ENCODE measurements at places on chromosomes 6 and 20.
A peak's percentile ranks its signal among the peaks of the same experiment; 100 is the strongest.

GRCh38 chr6:41639809-41640371 is 1.6 kb downstream of the MDFI start:
- no peak for DNase-seq

- no peak for DNase-seq
Measured at GRCh38 chr6:88490195-88490907, 324.2 kb upstream of the CNR1 start.

GRCh38 chr20:9978397-9979004 is 56.3 kb upstream of the ANKEF1 start:
- peak; percentile 14 for DNase-seq

DNA sequence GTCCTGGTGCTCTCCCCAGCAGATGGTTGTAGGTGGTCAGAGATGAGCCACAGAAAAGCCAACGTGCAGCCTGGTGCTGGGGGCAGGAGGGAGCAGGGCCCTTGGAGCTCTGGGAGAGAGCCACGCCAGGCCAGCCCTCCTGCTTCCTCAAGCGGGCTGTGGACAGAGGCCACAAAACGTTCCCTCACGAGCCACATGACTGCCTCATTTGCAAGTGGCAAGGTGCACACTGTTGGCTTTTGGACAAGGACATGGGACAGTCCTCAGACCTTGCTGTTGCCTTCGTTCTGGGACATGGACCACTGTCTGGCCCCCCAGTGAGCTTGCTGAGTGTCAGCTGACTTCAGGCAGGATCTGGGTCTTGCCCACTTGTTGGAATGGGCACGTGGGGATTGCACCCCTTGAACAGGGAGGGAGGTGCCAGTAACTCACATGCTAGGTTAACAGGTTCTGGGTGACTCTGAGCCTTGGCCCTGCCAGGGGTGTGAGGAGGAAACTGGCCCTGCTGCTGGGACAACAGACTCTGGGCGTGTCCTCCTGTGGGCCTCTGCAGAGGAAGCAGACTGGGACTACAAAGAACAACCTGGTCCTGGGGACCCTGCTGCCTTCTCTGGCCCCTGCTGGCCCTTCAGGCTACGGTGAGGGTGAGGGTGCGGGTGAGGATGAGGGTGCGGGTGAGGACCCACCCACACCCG is 2.6 kb downstream of the SLCO4A1 start:
- no peak for DNase-seq

DNA sequence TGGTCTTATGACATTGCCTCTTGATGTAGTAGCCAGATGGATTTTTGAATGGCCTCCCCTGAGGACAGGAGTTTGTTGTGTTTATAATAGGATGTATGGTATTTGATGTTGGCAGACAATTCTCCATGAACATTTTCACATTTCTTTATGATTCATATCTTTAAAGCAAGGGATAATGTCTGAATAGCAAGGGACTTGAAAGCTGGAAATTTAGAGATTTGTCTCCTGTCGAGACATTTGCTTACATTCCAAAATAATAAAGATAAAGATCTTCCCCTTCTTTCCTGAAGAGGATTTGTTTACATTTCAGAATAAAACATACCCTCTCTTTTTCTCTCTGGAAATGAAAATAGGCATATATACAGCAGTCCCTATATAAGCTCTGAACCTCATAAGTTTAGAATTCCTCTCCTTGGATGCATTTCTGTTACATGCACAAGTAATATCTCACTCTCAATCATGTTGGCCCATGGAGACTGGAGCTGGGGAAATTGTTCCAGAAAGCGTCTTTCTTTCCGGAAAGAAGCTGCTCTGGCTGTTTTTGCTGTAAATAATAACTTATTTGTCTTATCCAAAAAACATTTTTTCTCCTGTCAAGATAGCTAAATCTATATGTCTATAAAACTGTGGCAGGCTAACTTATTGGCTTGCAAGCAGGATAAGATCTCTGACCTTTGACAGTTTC is 42.5 kb upstream of the ASCC3 start:
- DNase-seq: no peak

DNA sequence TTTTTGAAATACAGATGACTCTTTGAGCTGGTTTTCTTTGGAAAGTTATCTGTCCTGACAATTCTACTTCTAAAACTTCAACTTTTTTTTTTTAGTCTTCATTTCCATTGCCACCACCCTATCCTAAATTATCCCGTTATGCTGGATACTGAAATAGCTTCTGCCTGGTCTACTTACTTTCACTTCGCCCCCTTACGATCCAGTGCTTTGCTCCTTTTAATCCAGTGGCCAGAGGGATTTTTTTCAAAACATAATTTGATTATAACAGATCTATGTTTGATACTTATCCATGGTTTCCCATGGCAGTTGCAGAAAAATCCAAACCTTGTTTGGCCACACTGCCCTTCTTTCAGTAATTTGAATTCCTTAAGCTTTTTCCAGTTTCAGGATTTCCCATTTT is 27.4 kb downstream of the ASXL1 start:
- no peak for DNase-seq

DNA sequence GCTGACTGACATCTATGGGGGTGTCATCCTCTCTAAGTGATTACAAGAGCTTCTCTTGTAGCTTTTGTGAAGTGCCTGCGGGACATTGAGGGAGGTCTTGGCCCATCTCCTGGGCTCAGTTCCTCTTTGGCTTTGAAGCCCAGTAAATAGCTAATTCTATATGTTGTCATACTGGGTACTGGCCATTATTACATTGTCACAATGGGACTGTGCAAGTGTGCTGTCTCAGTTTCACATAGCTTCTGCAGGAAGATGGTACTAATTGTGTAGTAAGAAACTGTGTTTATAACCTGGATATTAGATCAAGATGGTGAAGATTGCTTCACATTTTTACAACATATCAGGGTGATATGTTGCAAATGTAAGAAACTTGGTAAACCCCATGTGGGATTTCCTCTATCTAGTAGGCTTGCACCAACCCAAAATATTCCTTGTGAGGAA is 19.9 kb downstream of the SPINT3 start:
- DNase-seq: no peak

DNA sequence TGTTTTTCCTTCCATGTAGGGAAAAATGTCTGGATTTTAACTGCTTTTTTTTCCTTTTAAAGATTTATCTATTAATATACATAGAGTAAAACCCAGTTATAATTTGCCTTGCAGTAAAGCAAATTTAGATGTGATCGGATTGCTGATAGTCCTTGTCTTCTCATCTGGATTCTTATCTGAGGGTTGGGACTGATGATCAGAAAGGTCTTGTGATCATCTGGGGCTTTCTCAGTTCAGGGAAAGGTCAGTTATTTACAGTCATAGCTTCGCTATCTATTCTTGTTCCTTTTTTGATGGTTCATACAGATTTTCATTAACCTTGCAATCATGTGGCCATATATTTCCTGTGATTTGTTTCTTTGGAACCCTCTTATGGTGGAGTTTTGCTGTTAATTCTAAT is 63.8 kb upstream of the CLDN20 start:
- DNase-seq: no peak

- no peak for DNase-seq
Measured at GRCh38 chr20:38266426-38266825, 5.9 kb upstream of the KIAA1755 start.

DNA sequence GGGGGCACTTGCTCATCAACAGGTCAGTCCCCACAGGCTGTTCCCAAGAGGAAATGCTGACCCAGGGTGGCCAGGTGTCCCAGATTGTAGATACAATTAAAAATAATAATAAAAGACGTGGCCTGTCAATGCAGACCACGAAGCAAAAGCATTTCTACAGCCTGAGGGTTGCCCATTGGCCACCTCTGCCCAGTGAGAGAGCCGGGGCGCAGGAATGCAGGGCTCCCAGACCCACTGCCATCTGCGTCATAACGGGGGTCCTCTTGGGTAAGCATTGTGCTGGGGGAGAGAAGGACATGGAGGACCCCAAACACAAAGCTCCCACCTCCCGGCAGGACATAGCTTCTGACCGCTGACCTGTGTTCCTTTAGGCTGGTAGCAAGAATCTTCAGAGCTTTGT is 22.9 kb upstream of the AFDN start:
- DNase-seq: no peak

DNA sequence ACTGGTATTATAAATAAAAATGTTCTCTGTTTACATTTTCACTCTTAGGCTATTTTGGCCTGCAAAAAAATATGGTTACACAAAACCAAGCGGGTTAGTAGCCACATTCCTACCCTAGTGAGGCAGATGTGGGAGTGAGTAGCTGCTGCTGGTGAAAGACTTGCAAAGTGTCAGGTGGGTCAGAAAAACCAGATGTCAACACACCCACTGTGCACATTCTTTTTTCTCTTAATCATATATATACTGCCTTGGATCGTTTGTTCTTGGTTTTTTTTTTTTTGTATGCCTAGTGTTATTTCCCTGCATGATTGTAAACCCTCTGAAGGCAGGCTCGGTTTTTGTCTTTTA is 68.0 kb upstream of the TFB1M start:
- no peak for DNase-seq
